ENCODE measurements at places on chromosomes 6 and 20. TPM values are rescaled to one million over a fixed set of nuclear protein-coding genes. Genes with fewer than 3 reads are reported as not detected.

- no peak for DNase-seq
These were observed 162.0 kb downstream of the BTBD9 start for GRCh38 chr6:38477680-38478260.

GRCh38 chr6:28489366-28490204 lies 26.0 kb downstream of the GPX6 start:
- peak; percentile 74 for DNase-seq

DNA sequence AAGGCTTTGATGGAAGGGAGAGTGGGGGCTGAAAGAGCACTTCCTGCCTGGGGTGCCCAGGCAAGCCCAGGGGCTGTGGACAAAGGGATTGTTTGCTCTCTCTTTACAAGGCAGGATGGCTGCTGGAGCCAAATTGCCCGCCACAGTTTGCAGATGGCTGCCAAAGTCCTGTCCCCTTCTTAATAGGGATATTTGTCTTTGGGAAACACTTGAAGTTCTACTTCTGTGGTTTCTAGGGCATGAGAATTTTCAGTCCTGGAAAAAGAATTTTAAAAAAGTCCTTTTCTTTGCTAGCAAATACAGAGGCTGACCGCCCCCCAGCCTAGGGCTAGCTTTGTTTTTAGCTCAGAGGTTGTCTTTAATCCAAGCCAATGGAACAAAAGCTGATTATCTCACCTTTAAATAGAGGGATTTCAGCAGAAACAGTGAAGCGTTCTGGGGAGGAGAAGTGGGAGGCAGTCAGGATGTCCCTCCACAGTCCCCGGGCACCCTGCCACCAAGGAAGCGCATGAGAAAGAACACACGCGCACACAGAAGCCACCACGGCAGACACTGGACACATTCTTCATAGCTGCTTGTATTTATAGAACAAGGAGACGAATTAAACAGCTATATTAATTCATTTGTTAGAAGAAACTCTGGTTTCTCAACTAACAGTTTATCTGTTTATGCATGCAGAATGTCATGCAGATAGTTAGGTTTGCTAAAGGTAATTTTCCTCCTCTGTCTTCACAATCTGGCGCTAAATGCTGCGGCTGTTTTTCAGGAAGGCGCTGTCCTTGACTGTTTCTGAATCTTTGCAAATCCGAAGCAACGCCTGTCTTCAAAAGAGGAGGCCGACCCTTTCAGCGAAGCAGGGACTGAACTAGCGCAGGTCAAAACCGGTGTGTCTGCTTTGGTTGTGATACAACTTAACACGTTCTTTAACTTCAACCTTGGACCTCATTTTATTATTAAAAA lies 736.9 kb downstream of the QKI start:
- no peak for DNase-seq

DNA sequence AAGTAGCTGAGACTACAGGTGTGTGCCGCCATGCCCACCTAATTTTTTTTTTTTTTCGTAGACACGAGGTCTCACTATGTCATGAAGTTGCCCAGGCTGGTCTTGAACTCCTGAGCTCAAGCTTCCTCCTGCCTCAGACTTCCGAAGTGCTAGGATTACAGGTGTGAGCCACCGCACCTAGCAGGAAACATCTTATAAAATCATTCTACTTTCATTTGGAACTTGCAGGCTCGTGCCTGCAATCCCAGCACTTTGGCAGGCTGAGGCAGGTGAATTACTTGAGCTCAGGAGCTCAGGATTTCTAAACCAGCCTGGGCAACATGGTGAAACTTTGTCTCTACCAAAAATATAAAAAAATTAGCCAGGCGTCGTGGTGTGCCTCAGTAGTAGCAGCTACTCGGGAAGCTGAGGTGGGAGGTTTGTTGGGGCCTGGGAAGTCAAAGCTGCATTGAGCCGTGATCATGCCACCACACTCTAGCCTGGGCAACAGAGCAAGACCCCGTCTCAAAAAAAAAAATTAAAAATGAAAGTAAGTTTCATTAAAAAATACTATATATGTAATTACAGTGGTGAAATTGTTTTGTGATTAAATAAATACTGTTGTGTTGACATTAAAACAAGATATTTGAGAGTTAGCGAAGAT lies 15.1 kb downstream of the MAPK14 start:
- no peak for DNase-seq

The DEFB124 gene
- total RNA-seq: not detected

DNA sequence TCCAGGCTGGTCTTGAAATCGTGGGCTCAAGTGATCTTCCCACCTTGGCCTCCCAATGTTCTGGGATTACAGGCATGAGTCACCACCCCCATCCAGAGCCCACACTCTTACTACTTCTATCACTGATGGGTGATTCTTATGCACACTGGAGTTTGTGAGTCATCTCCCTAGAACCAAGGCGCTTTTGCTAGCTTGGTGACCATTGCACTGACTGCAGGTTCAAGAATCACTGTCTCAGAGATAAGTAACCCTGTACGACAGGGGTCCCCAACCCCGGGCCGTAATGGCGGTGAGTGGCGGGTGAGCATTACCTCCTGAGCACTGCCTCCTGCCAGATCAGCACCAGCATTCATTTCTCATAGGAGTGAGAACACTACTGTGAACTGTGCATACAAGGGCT lies 118.8 kb downstream of the MAP3K7 start:
- peak; percentile 60 for DNase-seq

- no peak for DNase-seq
These were observed 26.4 kb downstream of the TRIM27 start for GRCh38 chr6:28897369-28897745.

The GTF3C6 gene
- total RNA-seq: 10.4 TPM

- no peak for DNase-seq
These were observed 53.2 kb downstream of the FAM8A1 start for GRCh38 chr6:17653198-17653882.

- no peak for DNase-seq
These were observed 142.2 kb downstream of the BTBD9 start for GRCh38 chr6:38497546-38497945.

- DNase-seq: peak; percentile 45
These were observed 685.5 kb upstream of the CITED2 start for GRCh38 chr6:140059947-140060346.

GRCh38 chr20:25220021-25220730 lies 24.7 kb downstream of the ENTPD6 start:
- DNase-seq: no peak

The MYL9 gene
- 97.5 TPM for total RNA-seq

DNA sequence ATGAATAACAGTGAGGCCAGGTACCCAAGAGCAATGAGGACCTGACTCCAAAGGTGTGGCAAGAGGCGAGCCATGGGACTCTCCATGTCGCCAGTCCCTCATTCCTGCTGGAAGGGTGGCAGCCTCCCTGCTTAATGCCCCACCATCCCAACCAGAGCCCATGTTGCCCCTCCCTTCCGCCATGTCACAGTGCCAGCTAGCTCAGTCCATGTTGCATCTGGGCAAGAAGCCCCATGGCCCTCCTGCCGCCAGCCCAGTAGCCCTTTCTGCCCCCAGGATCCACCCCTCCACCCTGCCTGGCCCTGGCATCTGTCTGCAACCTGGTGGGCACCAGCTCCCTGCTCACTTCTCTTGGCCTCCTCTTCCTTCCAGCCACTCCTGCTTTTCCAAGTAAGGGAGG lies 6.0 kb upstream of the CPNE5 start:
- no peak for DNase-seq

The SLC2A10 gene
- 15.2 TPM for total RNA-seq

The LY6G6D gene
- total RNA-seq: not detected

DNA sequence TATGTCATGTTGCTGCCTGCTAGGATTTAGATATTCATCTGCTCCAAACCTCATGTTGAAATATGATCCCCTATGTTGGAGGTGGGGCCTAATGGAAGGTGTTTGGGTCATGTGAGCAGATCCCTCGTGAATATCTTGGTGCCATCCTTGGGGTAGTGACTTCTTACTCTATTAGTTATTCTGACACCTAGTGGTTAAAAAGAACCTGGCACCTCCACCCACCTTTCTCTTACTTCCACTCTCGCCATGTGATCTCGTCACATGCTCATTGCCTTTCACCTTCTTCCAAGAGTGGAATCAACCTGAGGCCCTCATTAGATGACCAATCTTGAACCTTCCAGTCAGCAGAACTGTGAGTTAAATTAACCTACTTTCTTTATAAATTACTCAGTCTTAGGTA lies 549.4 kb upstream of the SYNCRIP start:
- no peak for DNase-seq

GRCh38 chr6:30802731-30803130 lies 58.4 kb upstream of the IER3 start:
- no peak for DNase-seq

The MYLIP gene
- 3.2 TPM for total RNA-seq

GRCh38 chr6:139996253-139996834 lies 621.9 kb upstream of the CITED2 start:
- DNase-seq: no peak

DNA sequence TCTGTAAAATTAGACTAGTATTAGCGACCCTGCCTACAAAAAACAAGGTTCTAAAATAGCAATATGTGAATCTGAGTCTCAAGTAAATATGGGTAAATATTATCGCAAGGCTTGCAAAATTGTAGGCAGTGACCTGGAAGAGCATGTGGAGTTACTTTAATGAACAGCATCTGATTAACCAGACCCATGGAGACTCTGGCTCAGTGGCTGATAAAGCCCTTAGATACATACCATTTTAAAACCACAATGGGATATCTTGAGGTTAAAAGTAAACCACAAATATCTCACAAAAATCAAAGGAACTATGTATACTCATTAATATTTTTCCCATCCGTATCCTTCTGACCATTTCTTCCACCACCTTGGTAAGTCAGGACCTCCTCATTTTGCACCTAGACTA lies 187.0 kb downstream of the MTFR2 start:
- peak; percentile 70 for DNase-seq

The AGPAT4 gene
- total RNA-seq: 3.8 TPM

The MOXD1 gene
- 10.6 TPM for total RNA-seq

- no peak for DNase-seq
These were observed 257.7 kb downstream of the FARS2 start for GRCh38 chr6:5518936-5519491.

The JPH2 gene
- total RNA-seq: 0.83 TPM

DNA sequence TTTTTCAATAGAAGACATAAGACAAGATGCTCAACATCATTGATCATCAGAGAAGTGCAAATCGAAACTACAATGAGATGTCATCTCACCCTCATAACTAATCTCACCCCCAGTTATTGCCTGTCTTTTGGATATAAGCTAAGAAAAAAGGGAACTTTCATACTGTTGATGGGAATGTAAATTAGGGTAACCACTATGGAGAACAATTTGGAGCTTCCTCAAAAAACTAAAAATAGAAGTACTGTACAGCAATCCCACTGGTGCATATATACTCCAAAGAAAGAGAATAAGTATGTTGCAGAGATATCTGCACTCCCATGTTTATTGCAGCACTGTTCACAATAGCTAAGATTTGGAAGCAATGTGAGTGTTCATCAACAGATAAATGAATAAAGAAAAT lies 26.4 kb upstream of the PHF3 start:
- no peak for DNase-seq

DNA sequence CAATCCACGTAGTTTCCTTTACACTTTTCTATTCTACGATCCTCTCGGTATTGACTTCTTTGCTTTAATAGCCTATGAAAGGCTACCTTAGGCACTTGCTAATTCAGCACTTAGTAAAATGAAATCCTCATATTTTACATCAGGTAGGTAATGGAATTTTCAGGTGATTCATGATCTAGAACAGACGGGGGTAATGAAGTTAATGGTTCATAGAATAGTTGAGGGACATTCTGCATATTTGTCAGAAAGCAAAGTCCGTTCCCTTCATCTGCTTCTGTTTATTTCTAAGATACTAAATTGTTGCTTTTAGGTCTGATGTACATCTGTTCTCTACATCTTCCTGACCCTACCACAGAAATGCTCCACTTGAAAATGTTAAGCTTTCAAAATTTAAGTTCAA lies 431.7 kb downstream of the CDKAL1 start:
- no peak for DNase-seq

- no peak for DNase-seq
These were observed 101.6 kb downstream of the PRKN start for GRCh38 chr6:162625846-162626540.
